ENCODE measurements at places on chromosomes 3 and 15. TPM values are rescaled to one million over a fixed set of nuclear protein-coding genes. Genes with fewer than 3 reads are reported as not detected.

Gene NR2E3
- 0.77 TPM for total RNA-seq

GRCh38 chr15:96053781-96054428 is 276.6 kb upstream of the NR2F2 start:
- no peak for DNase-seq

- DNase-seq = no peak
Observed at GRCh38 chr3:186496016-186496415, 48.2 kb downstream of the CRYGS start.

Gene GATA2
- total RNA-seq = 0.83 TPM

Gene TFRC
- 169 TPM for total RNA-seq

DNA sequence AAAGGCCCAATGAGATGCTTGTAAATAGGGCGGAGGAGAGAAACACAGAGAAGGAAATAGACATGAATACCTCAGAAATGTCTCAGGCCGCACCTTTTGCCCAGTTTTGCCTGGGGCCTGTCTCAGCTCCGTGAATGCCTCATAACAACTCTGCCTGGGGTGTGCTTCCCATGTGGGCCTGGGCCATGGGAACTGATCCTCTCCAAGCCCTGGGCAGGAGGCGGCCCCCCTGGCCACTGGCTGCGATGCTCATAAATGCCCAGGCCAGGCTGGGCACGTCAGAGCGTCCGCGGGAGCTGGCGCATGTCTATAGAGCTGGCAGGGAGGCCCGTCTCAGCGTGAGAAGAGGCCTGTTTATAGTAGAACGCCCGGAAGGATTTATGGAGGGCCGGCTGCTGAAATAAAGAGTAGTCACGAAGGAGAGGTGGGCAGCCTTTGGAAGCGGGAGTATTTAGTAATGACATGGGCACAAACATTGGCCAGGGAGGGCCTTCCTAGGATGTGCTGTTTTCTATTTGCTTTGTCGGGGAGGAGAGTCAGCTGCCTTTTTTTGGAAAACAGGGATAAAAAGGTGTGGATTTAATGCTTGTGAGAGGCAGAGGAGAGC is 85.9 kb upstream of the IGF1R start:
- no peak for DNase-seq

Gene NTRK3
- total RNA-seq = not detected

Gene DUOX1
- total RNA-seq = not detected
